ENCODE measurements at places on chromosomes 1 and 21. TPM values are rescaled to one million over a fixed set of nuclear protein-coding genes. Genes with fewer than 3 reads are reported as not detected.

DNA sequence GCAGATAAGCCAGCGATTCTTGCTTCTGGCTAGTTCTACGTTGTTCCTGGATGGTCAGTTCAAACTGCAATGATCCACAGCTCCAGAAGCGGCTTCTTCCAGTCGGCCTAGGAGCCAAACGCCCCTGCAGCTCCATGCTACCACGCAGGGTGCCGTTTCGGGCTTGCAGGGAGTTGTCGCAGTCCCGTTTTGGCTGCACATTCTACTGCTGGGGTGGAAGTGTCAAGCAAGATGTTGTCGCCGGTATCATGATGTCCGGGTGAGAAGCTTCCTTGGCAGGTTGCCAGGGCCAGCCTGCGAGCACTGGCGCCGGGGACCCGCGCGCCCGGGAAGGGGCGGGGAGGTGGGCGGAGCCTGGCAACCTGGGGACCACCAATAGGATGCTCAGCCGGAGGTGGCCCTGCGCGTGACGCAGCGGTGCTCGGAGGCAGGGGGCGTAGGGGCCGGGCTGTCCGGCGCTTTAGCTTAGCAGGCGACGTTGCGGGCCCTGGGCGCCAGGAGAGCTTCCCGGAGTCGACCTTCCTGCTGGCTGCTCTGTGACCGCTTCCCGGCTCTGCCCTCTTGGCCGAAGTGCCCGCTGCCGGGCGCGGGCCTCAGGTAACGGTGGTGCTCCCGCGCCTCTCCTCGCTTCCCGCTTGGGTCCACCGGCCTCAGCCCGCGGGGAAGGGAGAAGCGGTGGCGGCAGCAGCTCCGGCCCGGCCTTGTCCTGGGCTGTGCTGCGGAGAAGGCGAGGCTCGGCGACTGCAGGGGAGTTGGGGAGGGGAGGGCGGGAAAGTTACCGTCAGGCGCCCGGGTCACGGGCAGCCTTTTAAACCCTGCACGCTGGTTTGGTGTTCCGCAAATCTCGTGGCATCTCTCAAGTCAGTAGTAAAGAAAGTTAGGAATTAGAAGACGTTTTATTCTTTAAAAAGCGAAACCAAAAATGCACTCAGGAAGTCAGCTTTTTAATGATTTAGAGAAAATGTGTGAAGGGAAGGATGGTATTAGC, at the start of gene SOAT1:
TSS of gene SOAT1 (plus strand) at position 458 of the 988 bp plus-strand sequence. CDS start 8,888 bp downstream, outside the sequence.
- H3K36me3 ChIP-seq, result no peaks in the 10 kb centered on the region
- peak within 1 kb of the TSS; percentile 92 for H3K27ac ChIP-seq
- peaks cover 36% of the 10 kb centered on the region for H3K4me1 ChIP-seq
- peak within 1 kb of the TSS; percentile 96 for H3K4me3 ChIP-seq
- DNase-seq, result peak; percentile 97

GRCh38 chr1:235012436-235013210, 116.0 kb downstream of the TOMM20 start:
- H3K4me1 ChIP-seq, result peaks cover 54% of the 10 kb centered on the region
- peaks cover 3% of the 10 kb centered on the region for H3K36me3 ChIP-seq
- no peak for DNase-seq
- peak overlapping the region; percentile 96 for H3K27ac ChIP-seq
- H3K27me3 ChIP-seq, result no peaks in the 10 kb centered on the region
- H3K4me3 ChIP-seq, result peak overlapping the region; percentile 12

The GJC2 gene
- total RNA-seq, result 1.6 TPM

The TOMM40L gene
- total RNA-seq, result 10.3 TPM

The TRIM58 gene
- total RNA-seq, result 1.5 TPM

The GORAB gene
- 20.8 TPM for total RNA-seq

All from osteocyte (in vitro differentiated cells).